ENCODE measurements at places on chromosomes 5 and 9. TPM values are rescaled to one million over a fixed set of nuclear protein-coding genes. Genes with fewer than 3 reads are reported as not detected.

The SUSD3 gene
- total RNA-seq: 0.77 TPM

The KIF12 gene
- not detected for total RNA-seq

The CARTPT gene
- total RNA-seq: not detected

The ATP10B gene
- 0.04 TPM for total RNA-seq

The DNM1 gene
- total RNA-seq: 2.1 TPM

The LPAR1 gene
- total RNA-seq: 8.1 TPM

The SREK1IP1 gene
- 8.0 TPM for total RNA-seq

The RASGEF1C gene
- total RNA-seq: not detected

The CDH9 gene
- not detected for total RNA-seq

- DNase-seq: no peak
These were observed 775 bp upstream of the LHX2 start for GRCh38 chr9:124010665-124011321.

- no peak for DNase-seq
These were observed 32.7 kb downstream of the PSD2 start for GRCh38 chr5:139828207-139828895.

GRCh38 chr9:76657265-76657664 lies 107.0 kb upstream of the PCA3 start:
- DNase-seq: no peak

DNA sequence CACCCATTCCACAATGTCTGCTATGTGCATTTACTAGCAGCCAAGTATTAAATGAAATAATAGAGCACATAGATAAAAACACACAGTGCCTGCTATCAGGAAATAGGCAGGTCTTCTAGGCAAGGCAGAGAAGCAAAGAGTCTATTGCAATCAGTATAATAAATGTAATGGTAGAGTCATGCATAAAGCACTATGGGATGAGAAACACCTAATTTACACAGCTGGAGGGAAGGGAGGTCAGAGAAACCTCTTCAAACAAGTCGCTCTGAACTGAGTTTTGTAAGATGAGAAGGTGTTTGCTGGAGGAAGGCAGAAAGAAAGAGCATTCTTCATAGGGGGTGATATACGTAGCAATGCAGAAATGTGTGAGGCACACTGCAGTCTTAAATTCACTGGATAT lies 341.0 kb upstream of the DMAC1 start:
- DNase-seq: no peak

GRCh38 chr9:125963932-125964331 lies 216.8 kb downstream of the PBX3 start:
- DNase-seq: no peak

- no peak for DNase-seq
These were observed 4.6 kb downstream of the AP3B1 start for GRCh38 chr5:78289911-78290310.

- no peak for DNase-seq
These were observed 289.6 kb upstream of the SGCD start for GRCh38 chr5:156037151-156037909.

- no peak for DNase-seq
These were observed 36.8 kb downstream of the UGT3A2 start for GRCh38 chr5:36029914-36030313.

GRCh38 chr5:71996789-71997188 lies 110.5 kb upstream of the MAP1B start:
- DNase-seq: no peak

GRCh38 chr9:120928483-120929228 lies 2.1 kb upstream of the TRAF1 start:
- peak; percentile 84 for DNase-seq

DNA sequence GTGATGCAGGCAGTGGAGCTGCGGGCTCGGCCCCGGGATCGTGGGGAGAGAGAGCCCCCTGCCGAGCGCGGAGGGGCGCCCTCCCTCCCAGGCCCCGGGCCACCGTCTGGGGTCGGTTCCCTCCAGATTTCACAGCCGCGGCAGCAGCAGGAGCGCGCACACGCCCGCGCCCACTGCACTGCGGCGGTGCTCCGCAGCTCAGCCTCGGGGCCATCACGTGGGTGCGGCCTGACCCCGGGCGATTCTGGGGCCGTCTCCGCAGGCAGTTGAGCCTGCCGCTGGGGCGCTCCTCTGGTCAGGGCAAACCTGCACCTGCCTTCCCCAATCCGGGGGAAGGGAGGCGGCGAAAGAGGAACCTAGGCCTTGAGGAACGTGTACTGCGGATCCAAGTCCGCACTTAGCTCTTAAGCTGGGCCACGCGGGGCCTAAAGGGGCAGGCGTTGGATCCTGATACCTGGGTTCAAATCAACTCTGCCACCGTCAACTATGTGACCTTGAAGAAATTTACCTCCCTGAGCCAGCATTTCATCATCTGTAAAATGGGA lies 9.4 kb upstream of the DELE1 start:
- DNase-seq: peak; percentile 45

DNA sequence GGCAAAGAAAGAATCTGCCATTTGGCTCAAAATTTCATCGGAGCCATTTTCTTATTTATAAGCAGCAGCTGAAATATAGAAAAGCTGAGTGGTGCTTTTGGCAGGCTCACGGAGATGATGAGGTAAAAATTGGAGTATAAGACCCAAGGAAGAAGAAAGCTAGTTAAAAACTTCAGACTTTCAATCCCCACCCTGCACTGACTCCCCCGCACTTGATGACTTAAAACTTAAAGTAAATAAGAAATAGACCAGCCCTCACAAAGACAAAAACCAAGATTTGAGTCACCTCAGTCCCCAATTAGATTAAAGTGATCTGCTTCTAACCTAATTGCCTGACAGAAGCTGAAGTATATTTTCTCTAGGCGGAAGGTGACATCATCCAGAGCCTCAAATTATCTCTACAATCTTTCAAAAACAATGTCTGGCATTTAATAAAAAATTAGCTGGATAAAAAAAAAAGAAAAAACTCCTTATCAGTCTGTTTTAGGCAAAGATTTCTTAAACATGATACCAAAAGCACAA lies 124.0 kb upstream of the PJA2 start:
- no peak for DNase-seq

- DNase-seq: no peak
These were observed 156.7 kb upstream of the TLX3 start for GRCh38 chr5:171152382-171152781.

DNA sequence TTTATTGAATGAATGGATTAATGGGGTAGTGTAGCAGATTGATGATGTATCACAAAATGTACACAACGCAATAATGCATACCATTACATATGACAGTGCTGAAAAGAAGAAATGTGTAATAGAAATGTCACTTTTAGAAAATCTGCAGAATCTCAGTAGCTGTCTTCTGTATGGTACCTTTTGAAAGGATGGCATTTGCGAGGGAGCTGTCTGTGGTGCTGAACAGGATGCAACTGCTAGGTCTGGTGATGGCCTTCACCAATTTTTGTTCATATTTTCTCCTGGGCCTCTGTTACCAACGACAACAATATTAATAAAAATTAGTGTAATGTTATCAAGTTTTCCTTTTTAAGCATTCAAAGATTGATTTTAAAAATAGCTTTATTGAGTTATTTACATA lies 36.2 kb upstream of the OTULIN start:
- DNase-seq: no peak

DNA sequence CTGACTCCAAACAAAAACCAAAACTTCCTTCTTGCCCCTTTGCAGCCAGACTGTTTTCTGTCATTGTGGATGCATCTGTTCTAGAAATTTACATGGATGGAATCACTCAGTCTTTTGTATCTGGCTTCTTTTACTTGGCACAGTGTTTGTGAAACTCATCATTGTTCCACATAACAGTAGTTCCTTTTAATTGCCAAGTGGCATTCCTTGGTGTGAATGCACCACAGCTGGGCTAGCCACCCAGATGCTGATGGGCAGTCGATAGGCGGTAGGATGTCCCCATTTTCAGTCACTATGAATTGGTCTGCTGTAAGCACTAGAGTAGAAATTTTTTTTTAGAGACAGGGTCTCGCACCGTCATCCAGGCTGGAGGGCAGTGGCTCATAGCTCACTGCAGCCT lies 6.3 kb upstream of the CLPTM1L start:
- no peak for DNase-seq

- DNase-seq: no peak
These were observed 122.3 kb downstream of the SPATA31D1 start for GRCh38 chr9:82110881-82111280.

DNA sequence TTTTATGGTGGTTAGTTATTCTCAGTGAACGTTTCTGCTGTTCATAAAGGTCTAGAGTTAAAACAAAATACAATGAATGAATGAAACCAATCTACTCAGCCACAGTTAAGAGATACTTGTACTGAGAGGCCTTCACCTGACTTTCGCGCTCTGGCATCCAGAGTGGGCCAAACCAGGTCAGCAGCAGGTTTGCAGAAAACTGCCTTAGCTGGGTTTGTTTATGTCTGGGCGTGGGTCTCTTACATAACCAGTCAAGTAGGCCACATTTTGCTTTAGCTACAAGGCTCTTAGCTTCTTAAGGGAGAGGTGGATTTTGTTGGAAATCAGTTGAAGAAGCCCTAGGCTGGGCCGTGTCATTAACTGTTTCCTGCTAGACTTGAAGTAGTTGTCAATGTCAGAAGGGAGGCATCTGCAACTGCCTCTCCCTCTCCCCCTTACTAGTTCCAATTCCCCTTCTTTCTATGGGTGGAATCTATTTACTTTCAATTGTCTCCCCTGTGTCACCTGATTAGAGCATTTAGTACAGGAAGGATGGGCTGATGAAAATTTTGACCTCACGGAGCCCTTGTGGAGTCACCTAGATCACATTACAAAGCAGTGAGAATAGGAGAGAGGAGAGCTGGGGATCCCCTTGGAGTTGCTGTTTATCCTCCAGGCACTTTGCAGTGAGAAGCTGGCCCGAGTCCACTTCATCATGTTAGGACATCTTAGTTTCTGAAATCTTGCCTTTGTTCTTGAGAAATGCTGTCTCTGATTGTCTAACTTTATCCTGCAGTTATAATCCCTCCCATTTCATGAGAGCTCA lies 200.5 kb downstream of the ARHGEF28 start:
- no peak for DNase-seq

DNA sequence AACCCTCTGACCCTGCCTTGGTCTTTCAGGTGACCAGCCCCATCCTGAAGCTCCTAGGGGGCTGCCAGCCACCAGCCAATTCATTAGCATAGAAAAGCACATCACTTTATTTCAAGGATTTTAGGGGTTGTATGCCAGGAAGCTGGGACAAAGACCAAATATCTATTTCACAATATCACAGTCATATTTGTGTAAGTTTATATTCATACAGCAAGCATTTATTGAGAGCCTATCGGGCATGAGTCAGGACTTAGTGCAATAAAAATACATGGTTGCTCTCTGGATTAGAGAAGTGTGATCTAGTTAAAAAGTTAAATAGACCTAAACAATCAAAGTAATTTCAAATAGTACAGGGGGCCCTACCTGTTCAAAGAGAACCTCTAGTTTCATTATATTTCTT lies 113.8 kb downstream of the ERCC6L2 start:
- DNase-seq: no peak

DNA sequence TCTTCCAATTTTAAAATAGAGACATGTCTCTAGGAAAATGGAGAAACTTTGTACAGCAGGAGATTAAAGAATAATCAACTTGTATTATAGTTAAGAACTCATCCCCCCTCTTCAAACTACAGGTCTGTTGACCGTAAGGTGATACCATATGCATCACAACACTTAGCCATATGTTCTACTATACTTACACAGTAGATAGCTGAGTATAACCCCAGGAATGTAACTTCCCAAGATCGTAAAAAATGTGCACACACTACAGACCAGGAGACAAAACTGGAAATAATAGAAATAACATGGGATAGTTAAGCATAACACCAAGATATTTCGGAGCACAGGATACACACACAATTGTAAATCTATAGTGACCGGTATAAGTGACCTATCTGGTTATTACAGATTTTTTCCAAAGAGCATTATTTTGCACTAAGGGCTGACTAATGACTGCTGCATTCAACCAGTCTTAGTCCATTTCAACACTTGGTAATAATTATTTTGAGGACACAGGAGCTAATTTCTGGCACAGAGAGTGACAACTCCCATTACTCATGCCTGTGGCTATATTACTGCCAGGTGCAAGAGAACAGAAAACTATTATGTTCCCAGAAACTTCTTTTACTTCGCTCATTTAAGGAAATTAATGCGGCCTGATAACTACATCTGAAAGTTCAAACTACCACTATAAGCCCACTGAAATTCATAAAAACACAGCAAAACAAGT lies 15.4 kb upstream of the ZNF622 start:
- no peak for DNase-seq

DNA sequence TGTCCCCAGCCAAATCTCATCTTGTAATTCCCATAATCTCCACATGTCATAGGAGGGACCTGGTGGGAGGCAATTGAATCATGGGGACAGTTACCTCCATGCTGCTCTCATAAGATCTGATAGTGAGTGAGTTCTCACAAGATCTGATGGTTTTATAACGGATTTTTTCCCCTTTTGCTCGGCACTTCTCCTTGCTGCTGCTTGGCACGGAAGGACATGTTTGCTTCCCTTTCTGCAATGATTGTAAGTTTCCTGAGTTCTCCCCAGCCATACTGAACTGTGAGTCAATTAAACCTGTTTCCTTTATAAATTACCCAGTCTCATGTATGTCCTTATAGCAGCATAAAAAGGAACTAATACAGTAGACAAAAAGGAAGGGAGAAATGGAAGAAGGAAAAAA lies 76.7 kb upstream of the CCNG1 start:
- no peak for DNase-seq

- DNase-seq: no peak
These were observed 108.9 kb upstream of the LHFPL2 start for GRCh38 chr5:78757269-78758053.

DNA sequence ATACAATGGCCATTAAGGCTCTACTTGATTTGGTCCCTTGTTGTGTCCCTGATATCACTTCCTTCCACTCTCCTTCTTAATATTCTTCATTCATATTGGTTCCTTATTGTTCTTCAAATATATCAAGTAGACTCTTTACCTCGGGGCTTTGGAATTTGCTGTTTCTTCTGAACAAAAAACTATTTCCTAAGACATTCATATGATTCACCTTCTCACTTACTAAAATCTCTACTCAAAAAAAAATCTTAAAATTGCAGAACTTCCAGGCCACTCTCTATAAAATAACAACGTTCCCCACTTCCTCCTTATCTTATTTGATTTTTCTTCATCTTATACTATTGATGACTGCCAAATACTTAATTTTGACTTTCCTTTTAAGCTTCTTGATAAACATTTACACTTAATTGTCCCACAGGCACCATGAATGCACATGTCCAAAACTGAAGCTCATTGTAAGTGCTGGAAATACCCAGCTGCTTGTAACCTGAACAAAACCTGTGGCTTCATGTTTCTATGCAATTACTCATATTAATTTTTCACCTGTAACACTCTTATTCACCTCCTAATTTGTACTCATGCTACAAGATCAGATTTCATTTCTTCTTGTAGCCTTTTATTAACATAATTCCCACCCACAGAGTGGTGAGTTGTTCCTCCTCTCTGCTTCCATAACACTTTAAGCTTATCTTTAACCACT lies 58.4 kb upstream of the NUDT12 start:
- no peak for DNase-seq

Data from heart right ventricle (tissue), 16 donors.